ENCODE measurements at places on chromosomes 2 and 18. TPM values are rescaled to one million over a fixed set of nuclear protein-coding genes. Genes with fewer than 3 reads are reported as not detected.
A peak's percentile ranks its signal among the peaks of the same experiment; 100 is the strongest.

DNA sequence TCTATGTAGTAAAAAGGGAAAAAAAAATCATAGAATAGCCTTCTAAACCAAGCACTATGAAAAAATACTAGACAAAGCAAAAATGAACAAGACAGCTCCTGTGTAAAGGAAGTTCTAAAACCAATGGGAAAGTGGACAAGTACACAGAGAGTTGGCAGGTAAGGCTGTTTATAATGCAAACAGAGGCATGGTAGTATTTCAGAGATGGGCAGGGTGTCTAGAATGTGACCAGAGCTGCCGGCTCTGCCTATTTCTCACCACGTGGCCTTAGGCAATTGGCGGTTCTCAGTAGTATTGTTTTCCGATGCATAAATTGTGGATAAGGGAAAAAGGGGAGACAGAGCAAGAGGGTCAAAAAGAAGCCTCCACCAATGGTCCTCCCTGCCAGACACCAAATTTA is 173.6 kb downstream of the ANKRD30B start:
- H3K27me3 ChIP-seq = no peaks in the 10 kb centered on the region
- no peak for DNase-seq
- H3K4me3 ChIP-seq = no peak overlapping the region
- no peak overlapping the region for H3K27ac ChIP-seq
- H3K36me3 ChIP-seq = no peaks in the 10 kb centered on the region

DNA sequence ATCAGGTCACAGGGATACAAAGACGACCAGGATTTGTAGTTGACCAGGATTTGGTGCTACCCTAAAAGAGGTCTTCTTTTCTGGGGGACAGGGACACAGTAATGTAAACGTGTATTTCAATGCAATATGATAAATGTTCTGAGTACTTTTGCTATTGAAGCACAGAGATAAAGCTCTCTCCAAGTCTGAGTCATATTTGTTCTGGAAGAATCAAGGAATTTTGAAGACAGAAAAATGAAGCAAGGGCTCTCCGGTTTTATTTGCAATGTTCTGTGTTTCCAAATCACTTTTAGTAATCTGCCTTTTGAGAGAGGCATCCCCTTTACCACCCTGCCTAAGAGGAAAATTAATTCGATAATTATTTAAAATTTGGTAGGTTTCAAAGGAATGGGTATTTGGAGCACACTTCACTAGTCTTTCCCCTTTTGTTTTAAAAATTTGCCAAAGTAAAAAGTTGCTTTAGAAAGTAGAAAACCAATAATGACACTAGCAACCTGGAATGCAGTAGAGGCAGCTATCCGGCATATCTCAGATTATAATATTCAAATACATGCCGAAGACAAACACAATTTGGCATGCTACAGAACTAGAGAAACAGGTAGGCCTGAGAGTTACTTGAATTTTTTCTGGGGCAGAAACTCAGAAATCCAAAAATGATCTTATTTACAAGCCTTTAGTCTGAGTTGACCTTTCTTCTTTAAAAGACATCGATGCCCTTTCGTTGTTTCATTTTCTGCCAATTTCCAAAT is 82.7 kb downstream of the MREG start:
- no peaks in the 10 kb centered on the region for H3K27me3 ChIP-seq
- peak overlapping the region; percentile 31 for H3K4me3 ChIP-seq
- peak overlapping the region; percentile 68 for H3K27ac ChIP-seq
- peak; percentile 11 for DNase-seq

GRCh38 chr2:240981871-240982800 is 16.3 kb upstream of the SNED1 start:
- H3K27me3 ChIP-seq = no peaks in the 10 kb centered on the region
- H3K4me3 ChIP-seq = no peak overlapping the region
- H3K36me3 ChIP-seq = no peaks in the 10 kb centered on the region
- no peak overlapping the region for H3K27ac ChIP-seq

GRCh38 chr2:147083664-147084063 is 761.2 kb upstream of the ACVR2A start:
- H3K36me3 ChIP-seq = no peaks in the 10 kb centered on the region
- H3K27me3 ChIP-seq = no peaks in the 10 kb centered on the region
- no peak overlapping the region for H3K4me3 ChIP-seq
- H3K4me1 ChIP-seq = no peaks in the 10 kb centered on the region

GRCh38 chr2:60486067-60486466 is 67.4 kb downstream of the BCL11A start:
- no peaks in the 10 kb centered on the region for H3K36me3 ChIP-seq
- no peak overlapping the region for H3K27ac ChIP-seq
- H3K4me1 ChIP-seq = peaks cover 7% of the 10 kb centered on the region

DNA sequence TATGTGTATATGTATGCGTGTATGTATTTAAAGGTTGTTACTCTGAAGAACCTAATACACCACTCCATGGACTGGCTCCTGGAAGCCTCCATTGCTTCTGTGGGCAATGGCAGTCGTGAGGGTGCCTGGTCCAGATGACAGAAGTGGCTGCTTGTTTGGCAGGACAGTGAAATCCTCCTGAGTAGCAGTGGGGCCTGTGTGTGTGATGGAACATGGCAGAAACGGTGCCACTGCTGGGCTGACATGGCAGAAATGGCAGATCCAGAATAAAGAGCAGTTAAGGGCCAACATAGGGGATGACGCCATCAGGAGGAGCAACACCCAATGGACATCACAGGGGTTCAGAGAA is 6.1 kb upstream of the CPLX4 start:
- DNase-seq = peak; percentile 8
- H3K27me3 ChIP-seq = peaks cover 8% of the 10 kb centered on the region
- H3K36me3 ChIP-seq = peaks cover 38% of the 10 kb centered on the region
- peak overlapping the region; percentile 47 for H3K27ac ChIP-seq

DNA sequence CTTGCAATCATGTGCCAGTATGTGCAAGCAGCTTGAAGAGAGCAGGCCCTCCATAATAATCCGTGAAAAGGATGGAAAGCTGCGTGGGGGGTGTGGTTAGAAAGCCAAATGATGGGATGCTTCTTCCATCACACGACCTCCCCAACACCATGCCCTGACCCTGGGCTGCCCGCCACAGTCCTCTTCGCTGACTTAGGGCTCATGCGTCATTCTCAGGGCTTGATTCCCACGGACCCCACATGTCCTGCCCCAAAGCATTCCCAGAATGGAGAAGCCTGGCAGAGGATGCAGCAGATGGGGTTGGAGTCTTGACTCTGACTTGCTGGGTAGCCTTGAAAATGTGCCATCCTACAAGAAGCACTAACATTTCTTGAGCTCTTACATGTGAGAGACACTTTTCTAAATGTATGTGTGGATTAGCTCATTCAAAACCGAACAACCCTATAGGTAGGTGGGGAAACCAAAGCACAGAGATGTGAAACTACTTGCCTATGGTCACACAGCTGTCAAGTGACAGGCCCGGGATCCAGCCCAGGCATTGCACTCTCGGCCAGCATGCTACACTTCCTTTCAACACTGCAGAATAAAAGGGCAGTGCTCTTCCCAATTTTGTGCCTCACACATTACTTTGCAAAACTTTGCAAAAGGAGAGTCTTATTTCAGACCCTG is 3.7 kb downstream of the TNS1 start:
- peak; percentile 10 for DNase-seq
- no peak overlapping the region for H3K4me3 ChIP-seq
- H3K36me3 ChIP-seq = no peaks in the 10 kb centered on the region
- H3K27ac ChIP-seq = peak overlapping the region; percentile 35

ASXL3 gene
- total RNA-seq = not detected

GDF7 gene
- under 0.01 TPM for total RNA-seq

DNA sequence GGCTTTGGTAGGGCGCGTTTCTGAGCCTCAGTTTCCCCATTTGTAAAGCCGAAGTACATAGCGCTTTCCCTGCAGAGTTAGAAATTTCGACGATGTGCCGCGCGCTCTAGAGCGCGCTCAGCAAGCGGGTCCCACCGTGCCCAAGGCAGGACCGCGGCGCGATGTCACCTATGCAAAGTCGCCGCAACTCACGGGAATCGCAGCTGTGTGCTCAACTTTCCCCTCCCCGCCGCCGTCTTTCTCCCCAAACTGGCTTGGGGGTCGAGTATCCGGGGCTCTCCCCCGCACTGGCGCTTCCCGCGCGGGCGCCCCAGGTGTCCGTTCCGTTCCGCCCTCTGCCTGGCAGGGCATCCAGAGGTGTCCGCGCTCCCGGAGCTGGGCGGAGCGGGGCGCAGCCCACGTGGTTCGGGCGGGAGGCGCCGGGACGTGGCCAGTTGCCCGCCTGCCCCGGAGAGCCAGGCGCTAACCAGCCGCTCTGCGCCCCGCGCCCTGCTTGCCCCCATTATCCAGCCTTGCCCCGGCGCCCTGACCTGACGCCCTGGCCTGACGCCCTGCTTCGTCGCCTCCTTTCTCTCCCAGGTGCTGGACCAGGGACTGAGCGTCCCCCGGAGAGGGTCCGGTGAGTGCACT is at the start of gene MLPH:
Gene MLPH, plus strand, starts transcription at position 433 of the 630 bp plus-strand sequence. CDS start 6,176 bp downstream, outside the sequence.
- no peaks in the 10 kb centered on the region for H3K27me3 ChIP-seq
- peaks cover 15% of the 10 kb centered on the region for H3K36me3 ChIP-seq
- DNase-seq = peak; percentile 87
- H3K4me3 ChIP-seq = peak within 1 kb of the TSS; percentile 82

GRCh38 chr18:74817576-74817975 is 219.9 kb downstream of the ZNF407 start:
- no peaks in the 10 kb centered on the region for H3K36me3 ChIP-seq
- H3K4me1 ChIP-seq = peaks cover 22% of the 10 kb centered on the region
- H3K27me3 ChIP-seq = no peaks in the 10 kb centered on the region
- H3K27ac ChIP-seq = peak overlapping the region; percentile 73
- peak; percentile 73 for DNase-seq

- H3K27me3 ChIP-seq = peaks cover 7% of the 10 kb centered on the region
- H3K36me3 ChIP-seq = no peaks in the 10 kb centered on the region
- no peak for DNase-seq
- no peak overlapping the region for H3K27ac ChIP-seq
These were observed 74.3 kb downstream of the LONRF2 start for GRCh38 chr2:100248044-100248330.

- no peak overlapping the region for H3K27ac ChIP-seq
- no peak for DNase-seq
- no peaks in the 10 kb centered on the region for H3K4me1 ChIP-seq
- H3K4me3 ChIP-seq = no peak overlapping the region
- H3K27me3 ChIP-seq = no peaks in the 10 kb centered on the region
These were observed 5.9 kb downstream of the EPB41L3 start for GRCh38 chr18:5537860-5538259.

NT5C1B gene
- not detected for total RNA-seq

STARD6 gene
- not detected for total RNA-seq

DNA sequence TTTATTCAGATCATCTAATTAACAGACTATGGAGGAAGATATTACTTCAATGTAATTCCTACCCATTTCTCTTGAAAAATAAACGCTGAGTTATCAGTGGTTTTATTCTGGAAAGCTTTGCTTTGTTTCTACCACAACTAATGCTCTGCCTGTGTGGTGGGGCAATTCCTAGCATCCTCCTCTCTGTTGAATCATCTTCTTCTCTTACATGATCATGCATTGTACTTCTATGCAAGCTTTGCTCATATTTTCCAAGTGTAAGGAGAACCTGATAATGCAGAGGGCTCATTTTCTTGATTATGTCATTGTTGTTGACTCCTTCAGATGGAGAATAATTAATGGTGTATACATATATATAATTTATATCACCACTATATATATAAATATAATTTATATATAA is 46.7 kb downstream of the CCDC195 start:
- no peak overlapping the region for H3K4me3 ChIP-seq
- no peaks in the 10 kb centered on the region for H3K27me3 ChIP-seq
- H3K36me3 ChIP-seq = no peaks in the 10 kb centered on the region
- no peak overlapping the region for H3K27ac ChIP-seq

PRSS56 gene
- not detected for total RNA-seq

GRCh38 chr2:42791606-42792005 is 777 bp downstream of the HAAO start:
- H3K36me3 ChIP-seq = no peaks in the 10 kb centered on the region
- no peak overlapping the region for H3K27ac ChIP-seq
- peaks cover 13% of the 10 kb centered on the region for H3K27me3 ChIP-seq
- DNase-seq = peak; percentile 64
- H3K4me3 ChIP-seq = no peak overlapping the region
- H3K4me1 ChIP-seq = peaks cover 3% of the 10 kb centered on the region

GRCh38 chr2:60862642-60863041 is 18.7 kb upstream of the REL start:
- no peaks in the 10 kb centered on the region for H3K36me3 ChIP-seq
- no peak overlapping the region for H3K4me3 ChIP-seq
- no peak for DNase-seq
- H3K27ac ChIP-seq = no peak overlapping the region

DNA sequence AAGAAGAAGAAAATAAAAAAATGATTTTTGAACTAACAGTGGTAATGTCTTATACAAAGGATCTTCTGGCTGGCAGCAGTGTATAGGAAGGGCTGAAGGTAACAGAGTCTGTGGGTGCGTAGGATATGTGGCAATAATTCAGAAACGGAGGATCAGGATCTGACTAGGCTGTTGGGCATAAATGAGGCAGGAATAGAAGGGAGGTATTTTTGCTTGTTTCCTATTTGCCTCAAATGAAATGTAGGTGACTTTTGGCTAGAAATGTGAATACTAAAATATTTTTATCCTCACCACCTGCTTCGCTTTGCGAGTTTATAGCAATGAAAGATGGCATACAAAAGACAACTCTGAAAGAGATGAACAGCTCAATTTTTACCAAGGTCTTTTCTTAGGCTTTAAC is 1086.1 kb upstream of the CELF4 start:
- no peak for DNase-seq
- no peaks in the 10 kb centered on the region for H3K36me3 ChIP-seq

DNA sequence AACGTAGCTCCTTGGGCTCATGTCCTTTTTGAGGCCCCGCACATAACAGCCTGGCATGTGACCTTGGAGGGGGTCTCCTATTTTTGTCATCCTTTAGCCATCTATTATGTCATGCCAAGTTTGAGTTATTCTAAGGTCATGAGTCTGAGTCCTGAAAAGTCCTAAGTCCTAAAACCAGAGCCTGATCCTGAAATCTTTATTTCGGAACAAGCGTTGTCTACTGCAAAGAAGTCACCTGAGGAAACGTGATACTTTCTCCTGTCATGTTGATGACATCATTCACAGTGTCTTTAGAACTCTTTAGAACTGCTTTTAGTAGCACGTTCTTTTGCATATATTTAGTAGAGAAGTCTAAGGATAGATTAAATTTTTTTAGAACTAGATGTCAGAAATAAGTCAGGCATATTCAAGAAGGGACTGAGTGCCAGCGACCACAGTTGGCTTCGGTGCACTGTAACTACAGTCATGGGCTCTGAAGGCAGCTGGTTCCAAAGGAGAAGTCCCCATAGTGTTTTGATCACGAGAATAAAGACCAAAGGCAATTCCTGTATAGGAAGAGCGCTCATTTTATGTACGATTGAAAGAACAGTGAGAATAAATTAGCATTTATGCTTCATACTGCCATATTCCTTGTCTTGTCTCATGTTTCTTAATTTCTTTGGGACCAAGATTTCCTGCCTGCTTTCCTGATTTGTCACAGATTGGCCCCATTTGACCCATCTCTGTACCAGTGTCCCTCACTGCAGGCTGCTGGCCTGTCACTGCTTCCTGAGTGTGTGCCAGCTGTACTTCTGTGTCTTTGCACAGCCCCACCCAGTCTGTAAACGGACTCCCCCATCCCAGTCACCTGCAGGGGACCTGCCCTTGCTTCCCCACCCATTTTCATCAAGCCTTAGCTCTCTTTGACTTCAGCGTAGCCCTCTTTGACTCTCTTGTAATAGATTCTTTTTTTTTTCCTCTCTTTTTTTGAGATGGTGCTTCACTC is 75.8 kb downstream of the ASAP2 start:
- H3K27ac ChIP-seq = peak overlapping the region; percentile 9
- H3K36me3 ChIP-seq = peaks cover 10% of the 10 kb centered on the region
- H3K4me1 ChIP-seq = peaks cover 23% of the 10 kb centered on the region
- H3K27me3 ChIP-seq = no peaks in the 10 kb centered on the region
- DNase-seq = no peak

PLCD4 gene
- 2.5 TPM for total RNA-seq

ANKRD29 gene
- 20.9 TPM for total RNA-seq

Measured in osteoblast (primary cell).